ENCODE measurements at places on chromosomes 11 and 22. TPM values are rescaled to one million over a fixed set of nuclear protein-coding genes. Genes with fewer than 3 reads are reported as not detected.

GRCh38 chr11:2222451-2222850 is 47.9 kb downstream of the ASCL2 start:
- no peak for DNase-seq

GRCh38 chr22:33896575-33897447 is 23.5 kb downstream of the LARGE1 start:
- no peak for DNase-seq

- DNase-seq, result no peak
Measured at GRCh38 chr22:38068641-38069371, 11.6 kb downstream of the PICK1 start.

- peak; percentile 80 for DNase-seq
Measured at GRCh38 chr22:38753948-38754750, 1.6 kb downstream of the SUN2 start.

PHETA2 gene
- total RNA-seq, result 0.51 TPM

FOLH1 gene
- total RNA-seq, result 19.7 TPM

NXPE2 gene
- not detected for total RNA-seq
